ENCODE measurements at places on chromosomes 2 and 18. TPM values are rescaled to one million over a fixed set of nuclear protein-coding genes. Genes with fewer than 3 reads are reported as not detected.

GRCh38 chr2:29224693-29225551, 109.7 kb downstream of the CLIP4 start:
- no peak for DNase-seq

DNA sequence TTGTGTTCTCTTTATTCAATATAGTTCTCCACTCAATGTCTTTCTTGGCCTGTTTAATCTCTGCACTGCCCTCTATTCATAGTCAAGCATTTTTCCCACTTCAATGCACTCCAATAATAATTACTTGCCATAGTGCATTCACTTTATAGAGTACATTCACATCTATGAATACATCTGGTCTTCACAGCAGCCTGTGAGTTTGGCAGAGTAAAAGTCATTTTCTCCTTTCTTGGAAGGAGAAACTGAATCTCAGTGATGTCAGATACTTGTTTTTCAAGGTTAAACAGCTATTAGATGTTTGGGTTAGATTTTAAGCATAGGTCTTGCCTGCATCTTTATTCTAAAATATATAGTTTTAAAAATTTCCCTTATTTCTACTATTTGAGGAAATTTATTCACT, 373.2 kb downstream of the TRIB2 start:
- DNase-seq, result no peak

DNA sequence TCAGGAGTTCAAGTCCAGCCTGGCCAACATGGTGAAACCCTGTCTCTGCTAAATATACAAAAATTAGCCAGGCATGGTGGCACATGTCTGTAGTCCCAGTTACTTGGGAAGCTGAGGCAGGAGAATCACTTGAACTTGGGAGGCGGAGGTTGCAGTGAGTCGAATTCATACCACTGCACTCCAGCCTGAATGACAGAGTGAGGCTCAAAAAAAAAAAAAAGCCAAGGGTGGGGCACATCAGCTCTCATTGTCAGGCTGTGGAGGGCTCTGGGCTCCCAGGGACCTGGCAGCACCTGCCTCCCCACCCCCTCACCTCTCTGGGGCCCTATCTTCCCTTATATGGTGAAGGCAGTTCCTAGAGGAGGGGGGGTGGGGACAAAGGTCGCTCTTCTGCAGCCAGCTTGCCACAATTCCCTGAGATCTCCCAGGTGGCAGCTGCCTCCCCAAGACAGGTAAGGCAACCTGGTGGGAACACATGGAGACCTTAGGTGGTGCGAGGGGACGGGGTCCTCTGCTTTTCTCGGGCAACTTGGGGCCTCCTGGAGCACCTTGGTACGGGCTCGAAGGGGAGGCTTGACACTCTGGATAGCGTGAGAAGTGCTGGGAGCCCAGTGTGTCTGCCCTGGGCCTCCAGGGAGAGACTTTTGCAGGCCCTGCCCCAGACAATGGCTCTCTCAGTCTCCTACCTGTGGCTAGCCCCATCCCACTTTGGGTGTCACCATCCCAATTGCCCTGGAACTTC, at the start of gene VIL1:
VIL1 (plus strand) TSS at position 407 of the 742 bp plus-strand sequence. CDS start 4,656 bp downstream, outside the sequence.
- DNase-seq, result peak; percentile 85

DNA sequence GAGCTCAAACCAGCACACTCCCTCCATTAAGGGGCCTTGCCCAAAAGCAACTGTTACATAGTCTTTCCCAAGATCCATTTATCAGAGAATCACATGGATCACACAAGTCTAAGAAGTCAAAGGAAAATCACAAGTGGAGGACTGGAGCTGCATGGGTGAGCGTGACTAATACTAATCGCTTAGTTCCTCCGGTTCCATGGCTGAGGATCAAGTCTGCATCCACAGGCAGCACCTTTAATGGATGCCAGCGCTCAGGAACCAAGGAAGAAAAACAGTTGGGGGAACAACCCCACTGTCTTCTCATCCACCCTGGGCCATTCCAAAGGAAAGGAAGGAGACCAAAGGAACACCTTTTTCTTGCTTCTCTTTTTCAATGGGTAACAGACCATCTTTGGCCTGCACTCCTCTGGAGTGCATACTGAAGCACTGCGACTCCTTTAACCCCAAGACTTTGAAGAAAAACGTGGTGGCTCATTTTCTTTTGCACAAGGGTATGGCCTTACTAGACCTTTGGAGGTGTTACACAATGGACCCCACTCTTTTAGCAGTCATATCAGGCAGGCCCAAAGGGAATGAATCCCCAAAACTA, 9.2 kb upstream of the WDR33 start:
- DNase-seq, result no peak

- DNase-seq, result no peak
These were observed 91.8 kb upstream of the KLF7 start for GRCh38 chr2:207257251-207258250.

- no peak for DNase-seq
These were observed 275.9 kb upstream of the HS6ST1 start for GRCh38 chr2:128594651-128594910.

DNA sequence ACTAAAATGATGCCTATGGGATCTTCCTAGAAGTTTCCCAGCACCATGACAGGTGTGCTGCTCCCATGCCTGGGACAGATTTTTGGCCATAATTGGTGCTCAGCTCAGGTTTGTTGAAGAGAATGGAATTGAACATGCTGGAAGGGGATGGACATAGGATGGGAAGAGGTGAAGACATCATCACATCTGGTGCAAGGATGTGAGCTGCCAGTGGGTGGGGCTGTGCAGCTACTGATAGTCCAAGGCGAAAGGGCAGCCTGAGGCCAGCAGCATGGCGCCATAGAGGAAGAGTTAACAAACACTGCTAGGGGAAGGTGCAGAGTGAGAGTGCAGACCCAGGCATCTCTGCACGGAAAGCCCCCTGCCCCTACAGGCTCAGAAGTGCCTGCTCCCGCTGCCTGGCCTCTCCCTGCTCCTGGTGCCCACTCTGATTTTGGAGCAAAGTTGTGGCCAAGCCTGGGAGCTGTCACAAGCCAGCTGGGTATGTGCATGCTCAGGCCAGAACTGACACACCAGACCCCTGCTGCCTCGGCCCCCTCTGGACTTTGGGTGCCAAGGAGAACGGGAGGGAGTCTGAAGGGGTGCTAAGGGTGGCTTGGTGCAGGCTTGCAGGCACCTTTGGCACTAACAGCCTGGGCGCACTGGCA, 178.6 kb downstream of the ZBTB7C start:
- DNase-seq, result no peak

GRCh38 chr2:181366675-181367175, 90.5 kb upstream of the ITGA4 start:
- DNase-seq, result no peak

- DNase-seq, result peak; percentile 27
These were observed at the start of gene CBLN2 for GRCh38 chr18:72544092-72544886. Gene CBLN2 (minus strand): TSS chr18:72544342. CDS start chr18:72542160, 2,182 bp downstream.

DNA sequence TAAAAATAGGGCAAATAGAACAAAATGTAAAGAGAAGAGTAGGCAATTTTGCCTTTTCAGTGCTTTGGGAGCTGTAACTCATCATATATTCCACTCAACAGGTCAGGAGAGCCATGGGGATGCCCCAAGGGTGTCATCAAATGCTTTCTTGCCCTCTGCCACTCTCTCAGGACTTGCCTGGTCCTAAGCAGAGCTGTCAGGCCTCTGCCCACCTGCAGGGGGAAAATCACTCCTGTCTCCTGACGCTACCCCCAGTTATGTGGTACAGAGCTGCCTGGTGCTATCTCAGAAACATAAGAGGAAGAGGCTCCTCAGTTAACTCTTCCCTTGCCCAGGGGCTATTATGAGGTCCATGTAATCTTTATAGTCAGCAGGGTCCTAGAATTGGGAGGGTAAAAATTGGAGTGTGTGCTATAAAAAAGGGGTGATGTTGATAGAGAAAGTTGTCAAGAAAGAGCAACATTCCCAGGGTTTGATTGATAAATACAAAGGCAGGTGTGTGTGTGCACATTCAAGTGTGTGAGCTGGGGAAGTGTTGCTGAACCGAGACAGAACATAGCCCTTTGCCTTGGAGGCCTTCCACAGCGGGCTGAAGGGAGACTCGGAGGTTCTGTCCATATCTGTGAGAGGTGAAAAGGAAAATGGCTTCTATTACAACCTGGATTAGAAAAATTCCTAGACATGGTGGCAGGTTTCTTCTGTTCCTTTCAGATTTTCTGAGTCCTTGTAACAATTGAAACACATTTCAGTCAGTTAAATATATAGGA, 25.4 kb downstream of the PTPRM start:
- no peak for DNase-seq

GRCh38 chr2:63984606-63985359, 34.4 kb downstream of the VPS54 start:
- DNase-seq, result no peak

GRCh38 chr2:73916666-73917065, 10.0 kb upstream of the DGUOK start:
- no peak for DNase-seq

- no peak for DNase-seq
These were observed 222.7 kb downstream of the IKZF2 start for GRCh38 chr2:212928681-212929080.

DNA sequence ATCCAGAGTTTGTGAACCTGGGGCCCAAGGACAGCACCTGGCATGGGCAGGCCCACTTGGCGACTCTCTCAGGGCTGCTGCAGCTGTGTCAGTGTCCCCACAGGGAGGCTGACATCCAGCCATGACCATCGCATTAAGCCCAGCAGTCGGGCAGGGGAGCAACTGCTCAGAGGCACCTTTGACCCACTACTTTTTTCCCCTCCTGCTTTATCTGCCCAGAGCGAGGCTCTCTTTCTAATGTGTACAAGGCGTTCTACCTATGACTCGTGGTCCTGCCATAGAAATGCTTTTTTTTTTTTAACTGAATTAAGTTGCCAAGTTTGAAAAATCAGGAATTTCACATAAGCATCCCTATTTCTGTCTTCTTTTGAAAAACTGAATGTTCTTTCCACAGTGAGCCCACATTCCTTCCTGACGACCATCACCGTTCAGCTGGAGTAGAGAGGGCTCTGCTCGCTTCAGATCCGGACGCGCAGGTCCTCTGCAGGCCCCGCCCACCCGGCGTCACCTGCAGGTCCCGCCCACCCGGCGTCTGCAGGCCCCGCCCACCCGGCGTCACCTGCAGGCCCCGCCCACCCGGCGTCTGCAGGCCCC, 403 bp upstream of the CLUL1 start:
- DNase-seq, result peak; percentile 69

GRCh38 chr2:153940511-153940910, 68.8 kb downstream of the GALNT13 start:
- DNase-seq, result no peak

DNA sequence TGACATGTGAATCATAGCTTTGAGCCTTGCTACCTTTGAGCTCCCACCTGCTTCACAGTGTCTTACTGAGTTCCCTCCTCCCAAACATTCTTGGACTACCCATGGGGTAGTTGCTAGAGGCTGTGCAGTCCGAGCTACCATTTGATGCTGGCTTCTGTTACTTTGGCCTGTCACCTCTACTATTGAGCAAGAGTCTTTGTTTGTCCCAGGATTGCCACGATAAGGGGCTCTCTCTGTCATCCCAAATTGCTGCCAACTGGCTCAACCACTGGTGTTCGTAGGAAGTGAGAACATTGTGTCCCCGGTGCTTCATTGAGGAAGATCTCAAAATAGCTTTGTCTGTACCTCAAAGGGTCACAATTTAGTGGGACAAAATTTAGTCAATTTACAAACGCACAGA, 59.1 kb upstream of the PAX8 start:
- no peak for DNase-seq

GRCh38 chr2:45282646-45283045, 273.4 kb upstream of the SIX2 start:
- DNase-seq, result no peak

- DNase-seq, result no peak
These were observed 99.9 kb downstream of the SPATS2L start for GRCh38 chr2:200406379-200406778.

DNA sequence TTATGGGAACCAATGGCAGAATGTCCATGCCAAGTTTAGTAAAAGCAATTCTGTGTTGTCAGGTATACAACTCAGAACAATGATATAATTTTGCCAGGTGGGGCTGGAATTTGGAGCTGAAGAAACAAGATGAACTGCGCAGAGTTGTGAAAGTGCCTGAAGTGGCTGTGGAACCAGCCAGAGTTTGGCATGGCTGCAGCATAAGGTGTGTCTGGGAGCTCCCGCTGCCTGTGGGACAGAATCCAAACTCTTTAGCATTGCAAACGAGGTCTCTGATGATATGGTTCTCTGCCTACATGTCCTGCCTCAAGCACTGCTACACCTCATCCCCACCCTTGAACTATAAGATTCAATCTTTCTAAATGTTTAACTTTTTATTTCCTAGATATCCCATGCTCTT, 909.7 kb downstream of the EPHA4 start:
- DNase-seq, result no peak

The DUSP2 gene
- 9.2 TPM for total RNA-seq

The ZNF396 gene
- total RNA-seq, result 3.9 TPM

The TMEM37 gene
- total RNA-seq, result 19.1 TPM

The EVA1A gene
- total RNA-seq, result 27.5 TPM

The CCL20 gene
- not detected for total RNA-seq
